Endothelial cell (in vitro differentiated cells): ENCODE measurements at places on chromosomes 3 and 15. TPM values are rescaled to one million over a fixed set of nuclear protein-coding genes. Genes with fewer than 3 reads are reported as not detected.
A peak's percentile ranks its signal among the peaks of the same experiment; 100 is the strongest.

DNA sequence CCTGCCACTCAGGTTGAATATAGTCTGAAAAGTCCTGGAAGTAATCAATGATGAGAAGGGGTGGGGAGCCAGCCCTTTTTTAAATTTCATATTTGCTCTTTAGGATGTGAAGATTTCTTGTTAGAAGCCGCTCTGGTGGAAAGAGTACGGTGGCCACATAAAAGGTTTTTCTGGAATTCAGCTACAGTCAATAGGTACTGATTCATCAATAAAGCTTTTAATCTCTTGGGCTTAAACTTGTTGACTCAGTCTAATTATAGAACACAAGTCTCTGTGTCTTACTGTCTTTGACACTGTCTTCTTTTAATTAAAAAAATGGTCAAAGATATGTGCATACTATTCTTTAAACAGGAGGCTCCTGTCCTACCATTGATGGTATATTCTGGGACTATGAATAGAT is 99.9 kb upstream of the TP63 start:
- no peak for DNase-seq
- no peaks in the 10 kb centered on the region for H3K27me3 ChIP-seq
- no peak overlapping the region for H3K27ac ChIP-seq
- peaks cover 5% of the 10 kb centered on the region for H3K4me1 ChIP-seq
- no peak overlapping the region for H3K4me3 ChIP-seq
- H3K36me3 ChIP-seq, result no peaks in the 10 kb centered on the region

- no peaks in the 10 kb centered on the region for H3K4me1 ChIP-seq
- DNase-seq, result no peak
- H3K36me3 ChIP-seq, result no peaks in the 10 kb centered on the region
- H3K27me3 ChIP-seq, result no peaks in the 10 kb centered on the region
These were observed 140.3 kb upstream of the DCBLD2 start for GRCh38 chr3:99041747-99042146.

- H3K27ac ChIP-seq, result no peak overlapping the region
- H3K36me3 ChIP-seq, result no peaks in the 10 kb centered on the region
- H3K4me1 ChIP-seq, result peaks cover 3% of the 10 kb centered on the region
- H3K4me3 ChIP-seq, result peak overlapping the region; percentile 45
- H3K27me3 ChIP-seq, result peaks cover 9% of the 10 kb centered on the region
- no peak for DNase-seq
These were observed 958 bp downstream of the GLDN start for GRCh38 chr15:51342227-51342999.

- peaks cover 2% of the 10 kb centered on the region for H3K27me3 ChIP-seq
- no peak overlapping the region for H3K27ac ChIP-seq
- no peaks in the 10 kb centered on the region for H3K36me3 ChIP-seq
- no peak for DNase-seq
- H3K4me3 ChIP-seq, result no peak overlapping the region
These were observed 74.4 kb downstream of the CD200 start for GRCh38 chr3:112407214-112407887.

Gene PLOD2
- total RNA-seq, result 28.0 TPM

Gene PLA2G4E
- not detected for total RNA-seq

GRCh38 chr3:139173372-139174108 is 128.8 kb upstream of the PRR23C start:
- H3K4me3 ChIP-seq, result no peak overlapping the region
- no peak overlapping the region for H3K27ac ChIP-seq
- peaks cover 3% of the 10 kb centered on the region for H3K36me3 ChIP-seq
- no peaks in the 10 kb centered on the region for H3K4me1 ChIP-seq

DNA sequence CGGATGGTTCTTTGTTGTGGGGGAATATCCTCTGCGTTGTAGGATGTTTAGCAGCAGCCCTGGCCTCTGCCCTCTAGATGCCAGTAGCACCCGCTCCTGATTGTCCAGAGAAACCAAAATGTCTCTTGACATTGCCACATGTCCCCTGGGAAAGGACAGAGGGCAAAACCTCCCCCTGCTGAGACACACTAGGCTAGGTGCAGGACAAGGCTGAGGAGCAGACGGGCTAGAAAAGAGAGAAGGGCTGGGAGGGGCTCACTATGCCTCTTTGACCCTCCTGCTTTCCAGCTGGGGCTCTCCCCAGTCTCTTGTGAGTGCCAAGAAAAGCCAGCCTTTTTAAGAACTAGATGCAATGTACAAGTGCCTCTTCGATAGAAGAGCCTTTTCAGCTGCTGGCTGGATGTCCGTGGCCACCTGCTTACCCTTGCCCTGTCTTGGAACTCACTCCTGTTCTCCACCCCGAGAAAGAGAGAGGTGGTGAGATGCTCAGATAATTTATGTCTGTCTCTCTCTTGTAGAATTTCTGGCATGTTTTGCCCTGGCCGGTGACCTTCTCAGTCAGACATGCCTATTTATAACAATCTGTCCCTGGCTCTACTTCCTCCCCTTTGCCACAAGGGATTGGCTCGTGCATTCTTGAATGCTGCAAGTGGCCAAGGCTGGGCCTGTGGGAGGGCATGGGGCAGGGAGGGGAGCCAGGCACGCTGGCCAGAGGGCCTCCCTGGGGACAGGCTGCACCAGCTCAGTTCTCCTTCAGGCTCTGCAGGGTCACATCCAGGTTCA is 142.6 kb downstream of the RPLP1 start:
- no peaks in the 10 kb centered on the region for H3K36me3 ChIP-seq
- H3K4me3 ChIP-seq, result no peak overlapping the region
- H3K27ac ChIP-seq, result no peak overlapping the region
- DNase-seq, result no peak
- H3K4me1 ChIP-seq, result peaks cover 1% of the 10 kb centered on the region

DNA sequence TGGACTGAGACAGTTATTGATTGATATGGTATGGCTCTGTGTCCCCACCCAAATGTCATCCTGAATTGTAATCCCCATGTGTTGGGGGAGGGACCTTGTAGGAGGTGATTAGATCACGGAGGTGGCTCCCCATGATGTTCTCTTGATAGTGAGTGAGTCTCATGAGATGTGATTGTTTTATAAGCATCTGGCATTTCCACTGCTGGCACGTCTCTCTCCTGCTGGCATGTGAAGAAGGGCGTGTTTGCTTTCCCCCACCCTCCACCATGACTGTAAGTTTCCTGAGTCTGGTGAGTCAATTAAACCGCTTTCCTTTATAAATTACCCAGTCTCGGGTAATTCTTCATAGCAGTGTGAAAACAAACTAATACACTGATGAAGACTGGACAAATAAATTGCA is 105.6 kb upstream of the MELTF start:
- DNase-seq, result no peak
- H3K4me3 ChIP-seq, result peak overlapping the region; percentile 26
- peak overlapping the region; percentile 44 for H3K27ac ChIP-seq
- H3K27me3 ChIP-seq, result no peaks in the 10 kb centered on the region
- H3K36me3 ChIP-seq, result peaks cover 11% of the 10 kb centered on the region
- H3K4me1 ChIP-seq, result no peaks in the 10 kb centered on the region

DNA sequence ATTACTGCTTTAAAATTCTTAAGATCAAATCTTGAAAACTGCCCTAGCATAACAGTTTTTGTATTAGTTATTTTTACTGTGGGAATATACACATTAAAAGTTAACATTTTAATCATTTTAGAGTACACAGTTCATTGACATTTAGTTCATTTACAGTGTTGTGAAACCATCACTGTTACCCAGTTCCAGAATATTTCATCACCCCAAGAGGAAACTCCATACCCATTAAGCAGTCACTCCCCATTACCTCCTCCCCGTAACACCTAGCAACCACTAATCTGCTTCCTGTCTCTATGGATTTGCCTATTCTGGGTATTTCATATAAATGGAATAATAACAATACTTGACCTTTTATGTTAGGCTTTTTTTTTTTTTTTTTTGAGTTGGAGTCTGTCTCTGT is 164.1 kb upstream of the LRRFIP2 start:
- peaks cover 21% of the 10 kb centered on the region for H3K36me3 ChIP-seq
- H3K27ac ChIP-seq, result no peak overlapping the region
- H3K27me3 ChIP-seq, result no peaks in the 10 kb centered on the region
- no peaks in the 10 kb centered on the region for H3K4me1 ChIP-seq
- H3K4me3 ChIP-seq, result peak overlapping the region; percentile 23

- no peak for DNase-seq
- H3K36me3 ChIP-seq, result no peaks in the 10 kb centered on the region
- no peaks in the 10 kb centered on the region for H3K4me1 ChIP-seq
- H3K4me3 ChIP-seq, result no peak overlapping the region
- no peaks in the 10 kb centered on the region for H3K27me3 ChIP-seq
These were observed 43.5 kb upstream of the ABI3BP start for GRCh38 chr3:101036676-101037075.

Gene RUVBL1
- total RNA-seq, result 30.3 TPM

- DNase-seq, result no peak
- H3K4me1 ChIP-seq, result peaks cover 2% of the 10 kb centered on the region
- H3K36me3 ChIP-seq, result no peaks in the 10 kb centered on the region
- no peak overlapping the region for H3K27ac ChIP-seq
- H3K27me3 ChIP-seq, result peaks cover 7% of the 10 kb centered on the region
These were observed 1.9 kb upstream of the ROPN1 start for GRCh38 chr3:123993818-123994217.

DNA sequence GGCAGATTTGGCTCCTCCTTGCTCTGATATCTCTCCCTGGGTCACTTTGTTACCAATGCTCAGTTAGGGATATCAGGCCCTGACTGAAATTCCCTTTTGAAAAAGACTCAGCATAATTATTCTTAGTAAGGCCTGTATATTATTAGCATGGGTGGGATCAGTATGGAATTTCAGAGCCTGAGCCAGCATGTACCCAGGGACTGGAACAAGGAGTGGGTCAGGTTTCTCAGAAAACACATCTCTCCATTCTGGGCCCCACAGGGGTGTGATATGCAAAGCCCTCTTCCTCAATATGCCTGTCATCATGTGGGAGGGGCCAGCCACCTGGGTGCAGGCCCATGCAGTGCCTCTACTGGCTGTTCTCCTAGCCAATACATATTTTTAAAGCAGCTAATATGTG is 423.2 kb downstream of the EPHB1 start:
- H3K4me1 ChIP-seq, result peaks cover 10% of the 10 kb centered on the region
- no peak for DNase-seq
- no peaks in the 10 kb centered on the region for H3K27me3 ChIP-seq
- no peaks in the 10 kb centered on the region for H3K36me3 ChIP-seq
- H3K27ac ChIP-seq, result no peak overlapping the region

DNA sequence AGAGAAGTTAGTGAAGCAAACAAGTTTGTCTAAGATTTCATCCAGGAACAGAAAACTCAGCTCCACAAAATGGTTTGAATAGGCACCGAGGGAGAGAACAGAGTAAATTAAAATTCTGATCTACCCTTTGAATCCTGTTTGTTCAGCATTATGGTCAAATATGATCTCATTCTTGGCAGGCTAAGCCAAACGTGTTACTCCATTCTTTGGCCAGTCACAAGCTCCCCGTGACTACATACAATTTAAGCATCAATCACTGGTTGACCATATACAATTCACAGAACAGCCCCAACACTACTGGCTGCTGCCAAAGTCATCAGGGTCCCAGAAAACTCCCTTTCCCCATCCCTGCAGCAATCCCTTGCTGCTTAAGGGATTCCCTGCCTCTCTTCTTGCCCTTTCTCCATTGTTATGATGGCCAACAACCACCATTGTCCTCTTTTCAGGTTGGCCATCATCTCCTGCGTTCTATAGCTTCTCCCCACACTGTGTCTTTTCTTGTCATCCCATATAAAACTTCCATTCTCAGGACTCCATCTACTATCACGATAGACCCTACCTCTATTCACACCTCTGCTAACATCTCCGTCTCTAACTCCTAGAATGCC is 46.3 kb downstream of the GOLIM4 start:
- peaks cover 6% of the 10 kb centered on the region for H3K4me1 ChIP-seq
- no peak for DNase-seq
- no peaks in the 10 kb centered on the region for H3K36me3 ChIP-seq
- H3K4me3 ChIP-seq, result no peak overlapping the region
- H3K27me3 ChIP-seq, result peaks cover 6% of the 10 kb centered on the region

DNA sequence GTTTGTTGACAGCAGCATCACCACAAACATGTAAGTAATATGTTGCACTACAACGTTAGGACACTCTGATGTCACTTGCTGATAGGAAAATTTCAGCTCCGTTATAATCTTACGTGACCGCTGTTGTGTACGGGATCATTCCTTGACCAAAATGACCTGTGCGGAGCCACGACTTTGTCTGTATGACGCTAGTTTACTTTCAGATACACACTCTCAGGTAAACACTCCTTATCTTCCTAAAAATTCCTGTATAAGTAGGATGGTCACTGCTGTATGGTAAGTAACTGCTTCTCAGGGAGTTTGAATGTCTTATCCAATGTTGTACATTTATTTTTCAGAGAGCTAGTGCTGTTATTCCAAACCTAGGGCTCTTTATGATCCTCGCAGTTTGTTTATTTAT is 410.3 kb downstream of the NAALADL2 start:
- no peaks in the 10 kb centered on the region for H3K4me1 ChIP-seq
- H3K27ac ChIP-seq, result no peak overlapping the region
- H3K4me3 ChIP-seq, result no peak overlapping the region
- no peaks in the 10 kb centered on the region for H3K27me3 ChIP-seq

Gene EPHB1
- 5.7 TPM for total RNA-seq

DNA sequence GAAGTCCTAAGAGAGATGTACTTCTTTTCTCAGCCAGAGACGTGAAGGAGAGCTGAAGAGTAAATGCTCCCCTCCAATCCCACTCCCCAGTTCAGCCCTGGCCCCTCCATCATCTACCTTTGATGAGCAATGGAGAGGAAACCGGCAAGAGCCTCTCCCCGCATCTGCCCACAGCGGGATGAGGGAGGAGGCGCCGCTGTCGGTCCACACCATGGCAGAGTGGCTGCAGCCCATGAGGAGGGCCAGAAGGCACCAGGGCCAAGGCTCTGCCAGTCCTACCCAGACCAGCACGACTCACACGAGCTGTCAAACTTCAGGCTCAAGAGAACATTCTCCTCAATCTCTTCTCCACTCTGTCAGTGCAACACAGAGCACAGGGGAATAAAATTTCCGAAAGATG is 129.8 kb downstream of the OSBPL10 start:
- H3K27me3 ChIP-seq, result peaks cover 2% of the 10 kb centered on the region
- no peak overlapping the region for H3K27ac ChIP-seq
- peaks cover 7% of the 10 kb centered on the region for H3K36me3 ChIP-seq
- H3K4me3 ChIP-seq, result no peak overlapping the region

Gene AADACL2
- not detected for total RNA-seq

DNA sequence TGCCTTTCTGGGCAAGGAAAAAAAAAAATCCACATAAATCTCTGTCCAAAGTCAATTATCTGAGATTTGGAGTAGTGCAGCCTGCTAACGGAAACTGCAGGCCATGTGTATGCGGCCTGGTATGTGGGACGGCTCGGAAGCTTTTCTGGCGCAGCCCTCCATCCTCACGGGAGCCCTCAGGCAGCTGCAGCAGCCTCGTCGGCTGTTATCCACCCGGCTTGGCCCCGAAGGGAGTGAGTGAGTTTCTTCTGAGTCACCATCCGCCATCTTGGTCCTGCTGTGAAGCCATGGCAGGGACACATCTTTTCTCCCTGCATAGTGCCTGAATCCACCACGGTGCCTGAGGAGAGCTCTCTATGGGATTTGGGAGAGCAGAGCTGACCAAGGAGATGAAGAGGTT is 62.8 kb downstream of the POLR2M start:
- peaks cover 3% of the 10 kb centered on the region for H3K27me3 ChIP-seq
- H3K27ac ChIP-seq, result no peak overlapping the region
- no peaks in the 10 kb centered on the region for H3K4me1 ChIP-seq
- H3K36me3 ChIP-seq, result no peaks in the 10 kb centered on the region

Gene CCR3
- not detected for total RNA-seq

Gene SPATA12
- total RNA-seq, result 0.15 TPM
